ENCODE measurements at places on chromosomes 1 and 21. TPM values are rescaled to one million over a fixed set of nuclear protein-coding genes. Genes with fewer than 3 reads are reported as not detected.

Gene LMX1A
- 0.49 TPM for total RNA-seq

GRCh38 chr1:53637511-53638359, 101.2 kb downstream of the GLIS1 start:
- DNase-seq, result no peak

GRCh38 chr1:46554597-46555381, 3.3 kb upstream of the KNCN start:
- no peak for DNase-seq

- no peak for DNase-seq
Observed at GRCh38 chr1:158145173-158145719, 35.4 kb upstream of the CD1D start.

DNA sequence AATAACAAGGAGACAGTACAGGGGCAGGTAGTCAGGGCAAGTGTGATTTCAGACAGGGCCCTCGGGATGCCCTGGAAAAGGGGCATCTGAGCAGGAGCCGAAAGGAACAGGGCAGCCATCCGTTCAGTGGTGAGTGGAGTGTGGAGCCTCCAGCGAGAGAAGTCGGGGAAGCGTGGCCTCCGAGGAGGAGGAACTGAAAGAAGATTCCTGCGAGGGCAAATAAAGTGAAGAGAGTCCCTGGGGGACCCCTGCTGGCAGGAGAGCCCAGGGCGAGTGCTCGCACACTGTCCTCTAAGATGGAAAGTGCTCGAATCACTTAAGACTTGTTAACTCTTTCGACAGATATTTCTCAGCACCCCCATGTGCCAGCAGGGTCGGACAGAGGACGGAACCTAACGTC, 3.5 kb upstream of the UTS2 start:
- no peak for DNase-seq

- no peak for DNase-seq
Observed at GRCh38 chr1:155022927-155023236, 10.7 kb downstream of the DCST2 start.

Measured in sigmoid colon (tissue), 7 donors.